Ureter (tissue), 1 donor: ENCODE measurements at places on chromosomes 16 and 17. TPM values are rescaled to one million over a fixed set of nuclear protein-coding genes. Genes with fewer than 3 reads are reported as not detected.

DNA sequence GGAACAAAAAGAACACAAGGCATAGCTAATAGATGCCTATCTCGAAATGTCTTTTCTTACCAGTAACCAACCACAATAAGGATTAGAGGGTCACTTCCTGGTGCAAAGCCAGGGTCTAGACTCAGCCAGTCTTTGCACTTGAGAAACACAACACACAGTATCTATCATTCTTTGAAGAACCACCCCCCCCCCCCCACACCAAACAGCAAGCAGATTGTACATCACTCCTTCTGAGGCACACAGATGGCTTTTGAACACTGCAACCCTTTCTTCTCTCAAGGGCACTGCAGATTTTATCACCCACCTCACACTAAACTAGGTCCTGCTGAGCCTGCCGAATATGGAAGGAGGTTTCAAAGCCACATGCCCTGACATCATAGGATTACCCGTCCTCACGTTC, 145.6 kb downstream of the AATF start:
- no peak for DNase-seq

GRCh38 chr17:13107676-13108235, 89.9 kb upstream of the ELAC2 start:
- no peak for DNase-seq

Gene PLCG2
- 37.6 TPM for total RNA-seq

Gene DRC3
- 2.0 TPM for total RNA-seq

DNA sequence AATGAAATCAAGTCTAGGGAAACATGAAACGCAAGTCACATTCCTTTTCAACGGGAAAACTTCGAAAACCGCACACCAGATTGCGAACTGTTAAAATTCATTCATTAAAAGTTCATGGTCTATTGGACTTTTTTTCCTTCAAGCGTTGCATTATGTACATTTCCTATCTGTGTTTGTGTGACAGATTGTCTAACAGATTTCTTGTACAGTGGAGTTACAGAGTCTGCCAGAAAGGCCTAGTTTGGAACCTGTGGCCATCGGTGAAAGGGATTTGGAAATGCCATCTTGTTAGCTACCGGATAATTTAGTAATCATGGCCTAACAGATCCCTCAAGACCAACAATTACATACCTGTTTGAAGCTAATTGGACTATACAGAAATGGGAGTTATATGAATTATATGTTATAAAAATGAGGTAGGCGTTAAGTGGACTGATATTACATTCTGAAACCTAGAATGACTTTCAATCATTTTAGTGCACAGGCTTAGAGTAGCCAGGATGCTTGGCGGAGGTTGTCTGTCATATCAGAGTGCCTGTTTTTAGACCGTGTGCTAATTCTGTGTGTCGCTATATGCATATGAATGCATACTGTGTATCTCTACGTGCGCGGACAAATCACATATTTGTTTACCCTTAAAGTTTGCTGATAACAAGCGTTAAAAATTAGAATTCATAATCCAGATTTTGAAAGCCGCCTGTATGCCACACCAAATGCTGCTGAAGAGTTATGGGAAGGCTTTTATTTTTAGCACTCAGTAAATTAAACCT, 885.4 kb upstream of the RBFOX1 start:
- no peak for DNase-seq

Gene KRTAP4-6
- not detected for total RNA-seq

DNA sequence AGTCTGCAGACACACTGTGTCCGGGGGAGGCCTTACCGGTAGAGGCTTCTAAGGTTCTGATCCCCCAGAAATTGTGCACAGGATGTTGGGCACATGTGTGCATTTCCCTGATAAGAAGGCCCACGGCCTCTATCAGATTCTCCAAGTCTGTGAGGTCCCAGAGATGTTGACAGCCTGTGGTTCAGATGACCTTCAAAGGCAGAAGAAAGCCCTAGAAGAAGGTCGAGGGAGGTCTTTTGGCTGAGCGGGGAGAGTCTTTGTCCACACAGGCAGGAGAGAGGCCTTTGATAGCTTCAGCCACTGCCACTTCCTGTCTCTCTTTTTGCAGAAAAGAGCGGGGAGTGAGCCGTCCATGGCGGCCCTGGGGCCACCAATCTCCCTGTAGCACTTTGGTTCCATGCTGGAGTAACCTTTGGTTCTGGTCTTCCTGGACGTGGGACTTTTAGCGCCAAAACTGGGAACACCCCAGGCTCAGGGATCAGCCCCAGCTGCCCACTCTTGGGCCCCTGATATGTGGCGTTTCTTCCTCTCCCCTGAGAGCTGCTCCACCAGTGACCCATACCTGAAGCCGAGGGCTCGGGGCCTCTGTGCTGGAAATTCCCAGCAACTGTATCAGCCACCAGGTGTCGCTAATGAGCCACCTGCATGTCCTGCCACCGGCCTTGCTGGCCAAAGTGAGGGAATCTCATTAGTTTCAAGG, 28.1 kb upstream of the LGALS9 start:
- peak; percentile 78 for DNase-seq

GRCh38 chr16:74734361-74735161, 33.9 kb upstream of the MLKL start:
- no peak for DNase-seq

Gene TBC1D3E
- not detected for total RNA-seq

Gene NPIPA2
- total RNA-seq = 4.2 TPM

DNA sequence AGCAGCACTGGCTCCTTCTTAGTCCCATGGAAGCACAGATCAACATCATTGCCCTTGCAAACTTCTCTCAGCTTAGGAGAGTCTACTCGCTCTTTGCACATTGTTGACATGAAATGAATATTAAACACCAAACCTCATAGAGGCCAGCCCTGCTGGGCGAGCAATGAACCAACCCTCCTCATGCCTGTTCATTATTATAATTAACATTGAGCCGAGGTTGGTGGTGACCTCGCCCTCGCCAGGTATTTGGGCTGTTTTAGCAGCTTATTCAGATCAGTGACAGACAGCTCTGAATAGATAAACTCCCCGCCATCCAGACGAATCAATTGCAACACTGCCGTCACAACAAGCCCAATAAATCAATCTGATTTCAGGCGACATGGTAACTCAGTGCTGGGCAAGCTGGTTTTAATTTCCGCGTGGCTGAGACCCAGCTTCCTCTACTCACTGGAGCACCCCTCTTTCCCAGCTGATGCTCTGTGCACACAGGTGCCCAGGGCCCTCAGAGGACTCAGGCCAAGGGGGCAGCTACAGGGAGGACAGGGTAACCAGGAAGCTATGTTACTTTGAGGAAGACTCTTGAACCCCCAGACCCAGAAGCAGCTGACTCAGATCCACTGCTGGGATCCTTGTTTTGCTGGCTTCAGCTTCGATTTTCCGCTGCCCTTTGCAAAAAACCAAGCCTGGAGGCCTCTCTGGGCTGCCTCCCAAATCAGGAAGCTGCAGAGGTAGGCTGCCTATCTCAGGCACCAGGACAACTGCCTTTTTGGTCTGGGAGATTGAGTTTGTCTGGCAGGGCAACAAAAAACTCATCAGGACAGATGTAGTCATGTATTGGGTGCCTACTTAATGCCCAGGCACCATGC, 10.7 kb upstream of the SEZ6 start:
- no peak for DNase-seq

- DNase-seq = no peak
Measured at GRCh38 chr16:72999541-73000019, 48.3 kb downstream of the ZFHX3 start.

DNA sequence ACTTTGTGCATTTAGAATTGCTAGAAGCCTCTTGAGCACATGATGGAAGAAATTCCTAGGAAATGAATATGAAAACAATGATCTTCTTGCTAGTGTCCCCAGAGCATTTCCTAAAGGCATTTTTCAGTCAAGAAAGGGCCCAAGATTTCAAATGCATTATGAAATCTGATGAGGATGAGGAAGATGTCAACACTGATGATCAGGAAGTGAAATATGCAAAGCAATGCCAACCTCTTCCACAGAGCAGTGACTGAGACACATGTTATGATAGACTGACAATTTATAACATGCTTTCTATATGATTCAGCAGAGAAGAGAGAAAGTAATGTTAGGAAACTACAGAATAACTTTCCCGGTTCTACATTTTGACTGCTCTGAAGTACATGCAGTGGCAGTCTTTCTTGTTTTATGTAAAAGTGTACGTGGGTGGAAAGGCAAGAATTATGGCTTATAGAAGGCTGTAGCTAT, 859.1 kb upstream of the GOT2 start:
- no peak for DNase-seq

DNA sequence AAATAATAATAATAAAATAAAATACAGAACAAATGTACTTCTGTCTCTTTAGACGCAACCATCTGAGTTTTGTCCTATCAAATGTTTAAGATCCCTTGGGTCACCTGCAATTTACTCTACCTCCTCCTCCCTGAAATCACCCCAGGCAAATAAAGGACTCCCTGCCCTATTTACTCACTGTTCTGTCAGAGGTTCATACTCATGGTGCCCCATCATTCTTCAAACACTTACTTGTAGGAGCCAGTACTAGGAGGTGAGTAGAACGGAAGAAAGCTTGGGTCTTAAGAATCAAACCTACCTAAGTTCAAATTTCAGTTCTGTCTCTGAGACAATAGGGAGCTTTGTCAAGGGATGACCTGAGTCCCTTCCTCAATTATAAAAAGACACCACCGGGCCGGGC, 3.8 kb downstream of the TBC1D10B start:
- no peak for DNase-seq

DNA sequence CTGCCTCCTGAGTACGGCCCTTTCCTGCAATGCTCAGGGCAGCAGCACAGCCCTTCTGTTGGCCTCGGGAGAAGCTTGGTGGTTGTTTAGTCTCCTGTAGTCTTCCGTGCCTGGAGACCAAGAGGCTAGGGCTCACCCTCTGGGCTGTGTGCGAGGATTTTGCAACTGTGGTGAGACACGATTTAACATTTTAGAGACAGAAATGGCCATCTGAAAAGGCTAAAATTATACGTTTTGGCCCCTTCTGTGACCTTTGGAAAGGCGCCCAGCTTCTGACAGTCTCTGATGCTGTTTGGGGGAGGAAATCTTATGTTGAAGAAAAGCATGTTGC, 33.1 kb downstream of the FOXL1 start:
- no peak for DNase-seq

DNA sequence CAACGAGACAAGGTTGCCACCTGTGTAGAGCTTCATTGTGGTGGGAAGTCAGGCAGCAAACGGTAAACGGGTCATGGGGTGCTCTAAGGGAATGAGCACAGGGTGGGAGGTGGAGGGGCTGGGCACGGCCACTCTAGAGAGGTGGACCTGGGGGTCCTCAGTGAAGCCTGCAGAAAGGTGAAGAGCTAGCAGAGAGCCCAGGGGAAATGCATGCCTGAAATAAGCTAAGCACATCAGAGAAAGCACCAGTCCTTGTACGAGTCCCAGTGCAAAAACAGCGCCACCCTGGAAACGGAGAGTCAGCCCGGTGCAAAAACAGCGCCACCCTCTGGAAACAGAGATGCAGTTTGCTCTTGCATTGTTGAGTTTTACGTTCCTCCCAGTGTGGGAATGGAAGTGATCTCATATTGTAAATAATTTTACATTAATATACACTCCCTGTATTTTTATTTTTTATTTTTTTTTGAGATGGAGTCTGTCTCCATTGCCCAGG, 65.0 kb downstream of the TBC1D16 start:
- no peak for DNase-seq

GRCh38 chr17:43714465-43715149, 44.0 kb downstream of the SOST start:
- DNase-seq = no peak

DNA sequence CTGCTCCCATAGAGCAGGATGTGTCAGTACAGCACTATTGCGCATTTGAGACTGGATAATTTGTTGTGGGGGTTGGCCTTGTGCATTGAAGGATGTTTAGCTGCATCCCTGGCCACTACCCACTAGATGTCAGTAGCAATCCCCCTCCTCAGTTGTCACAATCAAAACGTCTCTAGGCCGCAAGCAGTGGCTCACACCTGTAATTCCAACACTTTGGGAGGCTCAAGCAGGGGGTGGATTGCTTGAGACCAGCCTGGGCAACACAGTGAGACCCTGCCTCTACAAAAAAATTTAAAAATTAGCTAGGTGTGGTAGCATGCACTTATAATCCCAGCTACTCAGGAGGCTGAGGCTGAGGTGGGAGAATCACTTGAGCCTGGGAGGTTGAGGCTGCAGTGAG, 48.4 kb downstream of the CENPV start:
- no peak for DNase-seq

GRCh38 chr17:16418685-16419068, 3.3 kb downstream of the TRPV2 start:
- no peak for DNase-seq

DNA sequence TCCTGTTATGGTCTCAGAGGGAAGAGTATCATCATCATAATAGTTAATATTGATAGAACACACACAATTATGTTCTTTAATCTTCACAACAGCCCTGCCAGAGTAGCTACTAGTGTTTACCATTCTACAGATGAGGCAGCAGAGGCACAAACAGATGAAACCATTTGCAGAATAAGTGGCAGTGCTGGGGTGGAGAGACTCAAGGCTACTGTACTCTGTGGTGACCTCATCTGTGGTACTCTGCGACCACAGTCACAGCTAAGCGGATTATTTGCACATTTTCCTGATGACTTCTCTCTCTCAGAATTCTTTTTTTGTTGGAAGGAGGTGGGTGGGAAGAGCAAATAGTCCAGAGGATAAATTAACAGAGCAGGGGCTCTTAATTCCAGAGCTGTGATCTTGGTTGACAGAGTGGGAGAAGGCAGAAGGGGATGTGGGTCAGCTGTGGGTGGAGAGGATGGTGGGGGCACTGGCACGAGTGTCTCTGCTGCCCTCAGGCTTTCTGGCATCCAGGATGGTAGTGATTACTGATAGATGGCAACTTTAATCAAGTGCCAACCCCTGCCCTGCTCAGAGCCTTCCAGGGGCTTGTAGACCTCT, 41.8 kb downstream of the MRM1 start:
- no peak for DNase-seq

- peak; percentile 83 for DNase-seq
Measured at GRCh38 chr16:57648581-57649442, 19.3 kb upstream of the ADGRG3 start.

Gene C16orf92
- total RNA-seq = not detected

DNA sequence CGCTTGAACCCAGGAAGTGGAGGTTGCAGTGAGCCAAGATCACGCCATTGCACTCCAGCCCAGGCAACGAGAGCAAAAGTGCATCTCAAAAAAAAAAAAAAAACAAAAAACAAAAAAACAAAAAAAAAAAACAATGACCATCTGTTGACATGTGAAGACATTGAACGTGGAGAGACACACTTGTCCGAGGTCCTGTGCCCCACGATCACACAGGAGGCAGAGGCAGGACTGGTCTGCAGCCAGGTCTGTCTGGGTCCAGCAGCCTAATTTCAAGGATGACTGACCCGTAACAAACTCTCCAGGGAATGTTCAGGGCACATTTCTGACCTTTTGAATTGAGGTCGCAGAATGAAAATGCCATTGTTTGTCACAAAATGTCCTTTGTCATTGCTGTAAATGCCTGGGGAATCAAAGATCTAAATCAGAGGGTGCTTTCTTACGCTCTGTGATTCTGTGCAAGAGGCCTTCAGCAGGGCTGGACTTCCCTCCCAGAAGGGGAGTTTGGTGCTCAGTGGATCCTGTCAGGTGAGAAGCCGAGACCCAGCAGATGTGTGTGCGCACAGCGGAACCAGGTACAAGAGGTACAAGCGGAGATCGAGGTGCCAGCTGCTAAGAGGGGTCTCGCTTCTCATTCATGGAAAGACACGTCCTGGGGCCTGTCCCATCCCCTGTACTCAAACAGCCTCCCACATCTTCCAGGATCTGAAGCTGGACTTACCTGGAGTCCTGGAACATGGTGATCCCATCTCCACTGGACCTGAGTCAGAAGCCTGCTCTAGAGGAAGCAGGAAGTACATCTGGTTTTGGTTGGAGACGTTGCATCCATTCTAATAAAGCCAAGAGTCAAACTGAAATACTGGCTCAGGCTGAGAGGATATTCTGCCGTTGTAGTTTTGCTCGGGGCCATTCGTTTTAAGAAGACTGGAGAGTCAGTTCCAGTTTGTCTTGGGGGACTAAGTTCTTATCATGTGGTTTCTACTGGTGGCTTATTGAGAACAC, 95.8 kb downstream of the IRF8 start:
- no peak for DNase-seq
